ENCODE measurements at places on chromosomes 2 and 18.

- DNase-seq = no peak
Measured at GRCh38 chr18:61589724-61590065, 256.5 kb downstream of the CDH20 start.

- no peak for DNase-seq
Measured at GRCh38 chr2:239093952-239094351, 246.1 kb downstream of the TWIST2 start.

DNA sequence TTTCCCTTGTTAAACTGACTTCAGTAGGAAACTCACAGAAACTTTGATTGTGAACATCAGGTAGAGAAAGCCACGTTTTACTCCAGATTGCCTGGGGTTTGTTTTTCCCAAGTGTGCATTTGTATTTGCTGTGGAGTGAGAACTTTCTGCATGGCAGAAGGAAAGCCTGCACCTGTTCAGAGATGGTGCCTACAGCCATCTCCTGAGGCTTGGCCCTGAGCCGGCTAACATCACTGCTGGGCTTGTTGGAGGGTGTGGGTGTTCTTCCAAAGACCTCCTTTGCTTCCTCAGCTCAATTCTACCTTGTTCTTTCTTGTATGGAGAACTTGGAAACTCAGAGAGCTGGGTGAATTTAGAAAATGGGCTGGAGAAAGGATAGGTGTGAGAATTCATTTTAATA, 16.1 kb downstream of the KCNS3 start:
- DNase-seq = no peak

DNA sequence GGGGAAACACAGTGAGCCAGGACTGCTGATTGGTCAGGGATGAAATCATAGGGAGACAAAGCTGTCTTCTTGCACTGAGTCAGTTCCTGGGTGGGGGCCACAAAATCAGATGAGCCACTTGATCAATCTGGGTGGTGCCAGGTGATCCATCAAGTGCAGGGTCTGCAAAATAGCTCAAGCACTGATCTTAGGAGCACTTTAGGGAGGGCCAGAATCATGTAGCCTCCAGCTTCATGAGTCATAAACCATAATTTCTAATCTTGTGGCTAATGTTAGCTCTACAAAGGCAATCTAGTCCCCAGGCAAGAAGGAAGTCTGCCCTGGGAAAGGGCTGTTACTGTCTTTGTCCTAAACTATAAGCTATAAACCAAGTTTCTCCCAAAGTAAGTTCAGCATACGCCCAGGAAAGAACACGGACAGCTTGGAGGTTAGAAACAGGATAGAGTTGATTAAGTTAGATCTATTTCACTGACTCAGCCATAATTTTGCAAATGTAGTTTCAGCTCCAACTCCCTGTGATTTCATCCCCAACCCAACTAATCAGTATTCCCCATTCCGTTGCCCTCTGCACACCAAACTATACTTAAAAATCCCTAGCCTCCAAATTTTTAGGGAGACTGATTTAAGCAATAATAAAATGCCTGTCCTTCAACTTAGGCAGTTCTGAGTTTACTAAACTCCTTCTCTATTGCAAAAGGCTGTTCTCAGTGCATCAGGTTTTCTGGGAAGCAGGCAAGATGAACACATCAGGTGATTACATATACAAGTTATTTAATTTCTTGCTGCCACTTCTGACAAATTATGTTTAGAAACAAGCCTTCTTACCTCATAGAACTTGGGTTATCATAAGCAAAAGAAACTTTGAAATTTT, 226.9 kb upstream of the SPOPL start:
- no peak for DNase-seq

- DNase-seq = no peak
Measured at GRCh38 chr18:37729716-37730115, 164.1 kb upstream of the CELF4 start.

Measured in NCI-H2081 (cell line).